Amniotic stem cell (primary cell): ENCODE measurements at places on chromosomes 6 and 20.

DNA sequence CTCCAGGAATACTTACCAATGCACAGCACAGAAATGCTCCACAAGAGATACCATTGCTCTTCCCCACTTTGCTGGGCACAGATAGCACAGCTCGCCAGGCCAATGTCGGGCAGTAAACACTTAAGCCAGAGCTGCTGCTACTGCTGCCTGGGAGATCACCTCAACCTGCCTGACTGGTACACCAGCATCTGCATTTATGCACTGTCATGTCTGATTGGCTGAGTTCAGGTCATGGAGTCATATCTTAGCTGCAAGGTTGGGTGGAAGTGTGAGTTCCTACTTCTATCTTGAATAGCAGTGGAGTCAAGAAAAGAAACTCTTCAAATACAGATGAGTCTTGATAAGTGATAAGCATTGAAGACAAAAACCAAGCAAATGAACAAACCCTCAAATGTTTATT lies 10.9 kb upstream of the ADGRF4 start:
- DNase-seq, result no peak

DNA sequence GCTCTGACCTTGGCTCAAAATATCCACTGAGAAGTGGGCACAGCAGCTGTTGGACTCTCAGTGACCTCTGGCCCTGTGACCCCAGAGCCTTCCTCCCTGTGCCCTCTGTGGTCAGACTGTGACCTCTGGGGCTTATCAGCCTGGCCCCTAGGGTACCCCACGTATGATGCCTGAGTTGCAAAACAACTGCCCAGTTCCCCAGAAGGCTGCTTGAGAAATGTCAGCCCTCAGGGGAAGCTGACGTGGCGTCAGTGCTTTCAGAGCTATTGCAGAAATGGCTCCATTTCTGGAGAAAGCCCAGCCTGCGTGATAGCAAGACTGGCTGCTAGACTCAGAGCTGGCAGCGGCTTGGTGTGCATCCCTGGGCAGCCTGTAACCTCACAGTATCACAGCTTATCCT lies 31.5 kb upstream of the TGM2 start:
- no peak for DNase-seq

DNA sequence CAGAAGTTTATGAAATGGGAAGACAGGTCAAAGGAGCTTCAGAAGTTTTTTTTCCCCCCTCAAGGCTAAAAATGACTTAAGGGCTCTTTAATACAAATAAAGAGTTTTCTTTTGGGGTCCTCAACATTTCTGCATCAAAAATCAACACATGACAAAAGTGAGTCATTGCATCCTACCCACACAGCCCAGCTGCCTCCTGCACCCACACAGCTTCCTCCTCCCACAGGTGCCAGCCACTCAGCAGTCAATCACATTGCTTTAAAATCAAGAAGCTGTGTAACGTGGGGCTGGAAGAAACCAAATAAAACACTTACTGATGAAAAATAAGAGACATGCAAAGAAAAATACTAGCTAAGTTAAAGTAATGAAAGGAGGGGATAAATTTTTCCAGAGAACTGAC lies 68.5 kb downstream of the MAP3K5 start:
- no peak for DNase-seq

- DNase-seq, result no peak
Observed at GRCh38 chr20:24208652-24209051, 220.1 kb upstream of the GGTLC1 start.

DNA sequence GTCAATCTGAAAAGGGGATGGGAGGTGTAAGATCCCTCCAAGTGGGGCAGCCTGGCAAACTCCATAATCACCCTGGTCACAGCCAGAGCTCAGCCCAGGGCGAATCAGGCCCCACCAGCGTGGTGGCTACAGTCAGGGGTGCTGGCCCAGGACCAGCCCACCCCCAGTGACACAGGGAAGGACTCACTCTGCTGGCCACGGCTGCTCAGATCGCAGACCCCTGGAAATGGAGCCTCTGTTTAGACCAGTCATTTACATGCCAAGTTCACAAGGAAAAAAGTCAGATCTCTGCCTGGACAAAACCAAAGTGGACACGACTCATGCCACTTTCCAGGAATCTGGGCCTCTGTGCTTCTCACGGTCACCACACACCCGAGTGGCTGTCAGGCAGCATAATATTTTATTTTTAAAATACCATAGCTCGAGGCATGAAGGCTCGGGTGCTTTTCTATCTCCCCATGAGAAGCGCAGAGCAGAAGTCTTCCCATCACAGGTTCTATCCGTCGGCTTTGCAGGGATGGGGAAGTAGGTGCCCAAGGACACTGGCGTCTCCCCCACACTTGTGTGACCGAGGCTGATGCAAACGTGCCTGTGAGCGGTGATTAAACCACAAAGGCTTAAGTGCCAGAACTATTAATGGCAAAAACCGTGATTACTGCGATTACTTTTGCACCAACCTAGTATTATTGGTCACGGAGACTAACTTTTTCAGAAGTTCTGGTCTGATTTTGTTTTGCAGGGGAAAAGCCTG lies 13.0 kb downstream of the PXDC1 start:
- no peak for DNase-seq

- peak; percentile 80 for DNase-seq
Observed at GRCh38 chr6:108564178-108564577, 3.5 kb downstream of the FOXO3 start.

DNA sequence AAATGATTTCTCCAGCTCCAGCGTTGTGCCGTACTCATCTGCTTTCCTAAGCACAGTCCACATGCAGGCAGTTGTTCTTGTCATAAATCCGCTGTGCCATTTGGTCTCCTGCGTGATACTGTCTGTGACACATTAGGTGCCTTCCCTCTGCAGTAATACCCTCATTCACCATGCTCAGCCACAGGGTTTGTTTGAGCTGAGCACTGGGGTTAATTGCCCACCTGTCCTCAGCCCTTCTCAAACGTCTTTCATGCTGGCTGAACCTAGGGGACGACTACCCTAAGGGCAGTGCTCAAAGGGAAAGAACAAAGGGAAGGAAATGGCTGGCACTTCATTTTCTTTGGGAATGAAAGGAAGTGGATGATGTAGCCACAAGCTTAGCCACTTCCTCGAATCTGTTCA lies 64.2 kb upstream of the MYLIP start:
- DNase-seq, result no peak

DNA sequence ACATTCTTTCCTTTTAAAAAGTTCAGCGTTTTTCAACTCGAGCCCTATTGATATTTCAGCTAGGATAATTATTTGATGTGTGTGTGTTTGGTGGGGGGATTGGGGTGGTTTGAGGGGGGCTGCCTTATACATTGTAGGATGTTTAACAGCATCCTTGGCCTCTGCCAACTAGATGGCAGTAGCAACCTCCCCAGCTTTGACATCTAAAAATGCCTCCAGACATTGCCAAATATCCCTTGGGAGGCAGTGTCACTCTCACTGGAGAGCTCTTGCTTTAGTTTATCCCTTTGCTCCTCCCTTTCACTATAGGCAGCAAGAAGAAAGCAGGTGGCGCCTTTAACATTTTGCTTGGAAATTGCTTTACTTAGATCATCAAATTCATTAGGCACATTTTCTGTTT lies 14.6 kb upstream of the TP53TG5 start:
- no peak for DNase-seq

GRCh38 chr6:150654608-150655007 lies 54.9 kb downstream of the PLEKHG1 start:
- DNase-seq, result no peak

GRCh38 chr6:168428052-168428826 lies 12.7 kb upstream of the SMOC2 start:
- no peak for DNase-seq

DNA sequence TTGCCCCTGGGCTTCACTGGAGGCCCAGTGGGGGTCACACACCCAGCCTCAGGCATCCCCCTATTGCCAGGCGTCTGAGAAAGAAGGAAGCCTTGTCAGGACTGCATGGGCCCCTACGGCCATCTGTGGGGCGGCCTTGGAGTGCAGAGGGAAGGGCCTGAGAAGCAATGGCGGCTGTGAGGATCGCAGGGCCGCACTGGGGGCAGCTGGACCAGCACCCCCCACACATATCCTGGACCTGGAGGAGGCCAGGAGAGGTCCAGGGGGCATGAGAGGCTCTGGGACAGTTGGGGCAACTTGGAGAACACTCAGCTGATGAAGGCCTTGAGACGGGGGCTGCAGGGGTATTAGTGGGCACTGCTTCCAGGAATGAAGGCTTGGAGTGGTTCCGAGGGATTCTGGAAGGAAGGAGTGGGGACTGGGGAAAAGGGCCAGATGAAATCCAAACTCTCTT lies 16.5 kb downstream of the MDFI start:
- DNase-seq, result no peak

DNA sequence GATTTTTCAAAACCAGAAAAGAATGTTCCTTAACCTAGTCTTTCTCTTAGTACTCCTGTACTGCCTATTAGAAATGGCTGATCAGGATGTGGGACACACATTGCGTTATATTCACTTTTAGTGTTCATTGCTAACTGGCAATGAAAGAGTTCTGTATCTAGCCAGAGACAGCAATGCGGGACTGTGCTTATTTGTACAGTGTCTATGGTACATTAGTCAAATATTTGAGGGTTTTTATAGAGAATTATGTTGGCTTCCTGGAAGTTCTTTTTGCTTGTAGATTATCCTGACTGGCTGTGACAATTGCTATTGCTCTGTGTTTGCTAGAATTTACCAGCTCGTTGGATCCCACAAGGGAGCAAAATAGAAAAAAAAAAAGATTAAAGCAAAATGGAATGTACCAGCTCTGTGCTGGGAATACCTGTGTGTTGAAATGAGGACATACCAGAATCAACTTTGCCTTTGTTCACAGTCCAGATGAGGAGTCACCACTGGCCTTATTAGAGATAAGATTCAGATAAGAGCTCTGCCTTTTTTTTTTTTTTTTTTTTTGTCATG lies 22.4 kb upstream of the IFNGR1 start:
- DNase-seq, result no peak

GRCh38 chr6:18439581-18439980 lies 52.4 kb downstream of the RNF144B start:
- no peak for DNase-seq

DNA sequence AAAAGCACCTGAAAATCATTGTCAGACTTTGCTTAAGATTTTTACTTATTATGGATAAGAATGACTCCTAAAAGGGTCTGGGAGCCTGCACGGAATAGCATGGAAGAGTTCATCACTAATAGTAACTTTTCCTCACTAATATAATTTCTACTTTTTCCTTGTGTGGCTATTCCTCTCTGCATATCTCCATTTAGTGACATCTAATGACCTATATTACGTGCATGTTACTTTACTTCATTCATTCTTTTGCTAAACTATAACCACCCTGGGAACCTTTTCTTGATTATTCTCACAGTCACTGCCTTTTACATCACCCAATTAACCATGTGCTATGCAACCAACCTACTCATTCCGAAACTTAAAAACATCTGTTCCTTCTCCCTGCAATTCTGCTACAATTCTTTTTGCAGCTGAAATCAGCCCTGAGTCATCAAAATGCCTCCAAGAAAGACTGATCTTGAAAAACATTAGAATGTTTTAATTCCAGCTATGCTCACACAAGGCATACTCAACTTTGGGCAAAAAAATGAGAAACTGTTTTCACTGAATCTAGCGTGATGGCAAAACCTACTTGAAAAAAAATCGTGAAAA lies 313.3 kb downstream of the RNGTT start:
- peak; percentile 34 for DNase-seq

GRCh38 chr6:139248911-139249310 lies 42.9 kb downstream of the TXLNB start:
- no peak for DNase-seq

- DNase-seq, result no peak
Observed at GRCh38 chr6:137941995-137942394, 74.9 kb downstream of the TNFAIP3 start.

DNA sequence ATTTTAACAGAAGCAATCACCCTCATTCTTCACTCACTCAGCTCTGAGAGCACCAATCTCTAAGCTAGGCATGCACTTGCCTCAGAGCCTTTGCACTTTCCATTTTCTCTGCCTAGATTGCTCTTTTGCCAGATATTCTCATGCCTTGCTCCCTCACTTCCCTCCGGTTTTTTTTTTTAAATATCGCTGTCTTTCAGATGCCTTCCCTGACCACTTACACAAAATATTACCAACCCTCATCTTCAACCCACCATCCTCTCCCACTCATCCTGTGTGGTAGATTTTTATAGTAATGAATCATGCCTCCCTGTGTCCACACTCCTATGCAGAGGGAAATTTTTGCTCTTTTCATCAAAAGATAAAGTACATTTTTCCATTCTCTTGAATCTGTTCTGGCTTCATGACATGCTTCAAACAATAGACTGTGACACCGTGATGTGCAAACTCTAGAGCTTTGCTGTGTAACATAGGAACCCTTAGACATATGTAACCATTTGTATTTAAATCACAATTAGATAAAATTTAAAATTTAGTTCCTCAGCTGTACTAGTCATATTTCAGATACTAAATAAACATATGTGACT lies 437.1 kb downstream of the UTRN start:
- DNase-seq, result no peak

GRCh38 chr6:37010402-37010892 lies 5.0 kb downstream of the FGD2 start:
- no peak for DNase-seq

DNA sequence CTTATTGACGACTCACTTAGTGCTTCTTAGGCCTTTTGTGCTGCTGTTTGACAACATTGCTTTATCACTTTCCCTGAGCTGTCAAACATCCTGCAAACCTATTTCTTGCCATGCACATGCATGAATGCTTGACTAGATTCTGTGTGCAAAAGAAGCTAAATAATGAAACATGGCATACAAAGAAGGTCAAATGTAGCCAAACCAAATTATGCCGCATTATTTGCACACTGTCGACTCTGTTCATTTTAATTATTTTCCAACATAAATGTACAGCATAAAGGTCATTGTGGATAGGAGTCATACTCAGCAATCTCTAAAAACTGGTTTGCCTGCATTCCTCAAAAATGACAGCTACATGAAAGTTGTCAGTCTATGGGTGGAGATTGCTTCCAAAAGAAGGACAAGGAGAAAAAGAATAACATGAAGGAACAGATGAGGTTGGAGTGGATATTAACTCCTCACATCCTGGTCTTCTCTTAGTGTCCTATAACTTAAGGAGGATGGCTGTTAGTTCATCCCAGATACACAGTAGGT lies 123.1 kb upstream of the STXBP5 start:
- DNase-seq, result no peak

DNA sequence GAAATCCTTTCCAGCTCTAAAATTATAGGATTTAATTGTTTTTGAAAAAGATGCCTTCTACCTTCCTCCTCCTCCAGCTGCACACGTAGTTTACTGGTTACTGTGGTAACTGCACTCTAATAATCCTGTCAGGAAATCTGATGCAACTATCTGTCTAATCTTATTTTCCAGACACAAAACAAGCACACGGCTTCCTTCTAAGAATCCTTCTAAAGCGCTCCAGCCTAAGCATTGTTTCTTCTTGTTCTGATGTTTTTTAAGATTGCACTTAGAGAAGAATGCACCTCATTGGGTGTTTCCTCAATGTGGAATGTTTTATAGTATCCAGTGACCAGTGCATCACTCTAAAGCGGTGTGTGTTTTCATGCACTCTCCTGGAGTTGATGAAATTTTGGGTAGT lies 63.6 kb downstream of the CARMIL1 start:
- peak; percentile 65 for DNase-seq

GRCh38 chr6:45415315-45415714 lies 37.6 kb upstream of the SUPT3H start:
- no peak for DNase-seq
